ENCODE measurements at places on chromosomes 2 and 18.
A peak's percentile ranks its signal among the peaks of the same experiment; 100 is the strongest.

- no peak for DNase-seq
Measured at GRCh38 chr2:20229322-20230113, 4.6 kb upstream of the SDC1 start.

GRCh38 chr2:237403024-237403882 is 10.7 kb downstream of the COL6A3 start:
- no peak for DNase-seq

- no peak for DNase-seq
Measured at GRCh38 chr2:169136885-169137534, 67.6 kb downstream of the DHRS9 start.

GRCh38 chr2:203873461-203873860 is 5.9 kb downstream of the CTLA4 start:
- DNase-seq: no peak

- DNase-seq: no peak
Measured at GRCh38 chr2:64797881-64798575, 144.3 kb upstream of the SERTAD2 start.

DNA sequence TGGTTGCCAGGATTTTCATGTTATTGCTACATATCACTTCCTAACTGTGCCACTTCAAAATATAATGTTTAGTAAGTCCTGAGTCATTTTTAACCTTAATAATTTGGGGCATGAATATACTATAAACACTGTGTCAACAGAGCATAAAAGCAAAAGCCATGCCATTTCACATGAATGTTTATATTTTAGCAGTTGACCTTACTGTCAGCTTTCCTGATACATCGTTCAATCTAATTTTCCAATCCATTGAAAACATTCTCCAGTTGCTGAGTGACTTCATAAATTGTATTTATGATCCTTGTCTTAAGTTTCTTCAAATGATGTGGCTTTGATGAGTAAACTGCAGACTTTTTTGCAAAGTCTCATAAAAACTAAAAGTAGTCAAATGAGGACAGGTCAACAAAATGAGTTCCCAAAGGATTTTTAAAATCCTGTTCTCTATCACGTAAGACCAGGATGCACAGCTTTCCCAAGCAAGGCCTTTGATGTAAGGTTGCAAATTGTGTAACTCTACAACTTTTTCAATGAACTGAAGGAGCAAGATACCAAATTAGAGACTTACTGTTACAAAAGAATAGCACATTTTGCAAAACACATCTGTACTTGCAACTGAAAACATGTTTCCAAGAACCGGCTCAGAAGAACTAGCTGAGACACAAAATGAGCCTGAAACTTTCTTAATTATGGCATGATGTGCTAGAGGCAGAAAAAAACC is 117.7 kb downstream of the SATB2 start:
- no peak for DNase-seq

DNA sequence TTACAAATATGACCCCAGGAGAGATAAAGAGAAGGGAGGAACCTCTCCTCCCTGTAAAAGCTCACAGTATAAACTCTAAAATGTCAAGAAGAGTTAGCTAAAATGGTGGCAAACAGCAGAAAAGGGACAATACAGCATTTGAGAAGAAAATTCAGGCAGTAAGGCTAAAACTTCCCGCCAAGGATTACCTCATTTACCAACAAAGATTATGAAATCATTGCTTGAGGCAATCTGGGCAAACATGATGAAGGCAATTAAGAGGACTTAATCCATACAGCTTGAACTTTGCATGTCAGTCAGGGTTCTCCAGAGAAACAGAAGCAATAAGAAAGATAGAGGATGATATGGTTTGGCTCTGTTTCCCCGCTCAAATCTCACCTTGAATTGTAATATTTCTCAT is 81.4 kb downstream of the CMPK2 start:
- peak; percentile 43 for DNase-seq

GRCh38 chr2:67108231-67108630 is 288.9 kb upstream of the ETAA1 start:
- DNase-seq: no peak

- no peak for DNase-seq
Measured at GRCh38 chr2:222730366-222730999, 59.0 kb downstream of the MOGAT1 start.

GRCh38 chr2:102166189-102166845 is 20.5 kb upstream of the IL1RL2 start:
- DNase-seq: peak; percentile 44

- DNase-seq: no peak
Measured at GRCh38 chr18:70431203-70431624, 142.4 kb downstream of the SOCS6 start.

GRCh38 chr18:30987467-30988241 is 54.9 kb downstream of the DSC3 start:
- no peak for DNase-seq

DNA sequence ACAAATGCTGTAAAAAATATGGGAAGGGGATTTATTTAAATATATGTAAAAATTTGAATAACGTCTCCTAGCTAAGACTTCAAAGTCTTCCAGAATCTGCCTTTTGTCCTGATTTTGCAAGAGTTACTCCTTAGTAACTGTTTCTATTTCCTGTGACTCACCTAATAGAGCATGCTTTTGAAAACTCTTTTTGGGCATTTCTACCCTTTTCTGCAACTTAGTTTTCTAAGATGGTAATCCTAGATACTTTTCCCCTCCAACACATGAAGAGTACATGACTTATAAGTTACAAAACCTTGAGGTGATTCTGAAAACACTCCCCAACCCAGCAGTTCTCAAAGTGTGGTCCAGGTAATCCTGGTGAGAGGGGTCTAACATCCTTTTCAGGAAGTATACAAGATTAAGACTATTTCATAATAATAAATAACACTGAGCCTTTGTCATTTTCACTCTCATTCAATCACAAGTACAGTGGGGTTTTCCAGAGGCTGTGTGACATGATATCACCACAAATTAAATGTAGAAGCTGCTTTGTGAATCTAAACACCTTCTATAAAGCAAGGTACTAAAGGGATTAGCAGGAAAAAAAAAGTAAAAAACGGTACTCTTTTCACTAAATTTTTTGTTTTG is 31.9 kb downstream of the PPP4R3B start:
- no peak for DNase-seq

GRCh38 chr18:59861963-59862819 is 37.6 kb upstream of the PMAIP1 start:
- no peak for DNase-seq

DNA sequence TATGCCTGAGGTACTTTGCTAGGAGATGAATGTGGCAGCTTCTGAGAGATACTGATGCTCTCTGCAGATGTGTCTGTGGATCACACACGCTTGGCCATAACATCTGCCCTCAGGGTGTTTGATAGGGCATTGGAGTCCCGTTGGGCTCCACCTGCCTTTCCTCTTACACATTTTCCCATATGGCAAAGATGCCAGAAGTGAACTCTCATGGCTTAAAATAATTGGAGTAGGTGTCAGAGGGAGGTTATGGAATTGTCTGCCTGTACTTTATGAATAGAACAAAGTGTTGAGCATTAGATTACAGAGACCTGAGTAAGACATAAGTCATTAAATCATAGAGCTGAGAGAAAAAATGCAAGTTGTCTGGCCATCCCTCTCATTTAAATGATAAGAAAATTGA is 75.3 kb upstream of the PNPT1 start:
- DNase-seq: no peak

GRCh38 chr18:3251963-3252277 is 4.3 kb downstream of the MYL12A start:
- no peak for DNase-seq

DNA sequence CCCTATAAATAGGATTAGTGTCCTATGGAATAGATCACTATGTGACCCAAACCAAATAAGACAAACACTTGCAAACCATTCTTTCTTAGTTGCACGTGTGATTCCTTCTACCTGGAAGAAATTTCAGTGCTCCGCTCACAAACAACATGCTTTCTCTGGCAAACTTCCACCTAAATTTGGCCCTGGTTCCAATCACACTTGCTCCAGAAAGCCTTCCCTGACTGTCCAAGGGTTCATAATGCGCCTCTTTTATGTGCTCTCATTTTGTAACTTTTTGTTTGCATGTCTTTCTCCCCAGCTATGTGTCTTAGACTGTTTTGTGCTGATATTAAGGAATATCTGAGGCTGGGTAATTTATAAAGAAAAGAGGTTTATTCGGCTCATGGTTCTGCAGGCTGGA is 69.8 kb downstream of the GRB14 start:
- no peak for DNase-seq

DNA sequence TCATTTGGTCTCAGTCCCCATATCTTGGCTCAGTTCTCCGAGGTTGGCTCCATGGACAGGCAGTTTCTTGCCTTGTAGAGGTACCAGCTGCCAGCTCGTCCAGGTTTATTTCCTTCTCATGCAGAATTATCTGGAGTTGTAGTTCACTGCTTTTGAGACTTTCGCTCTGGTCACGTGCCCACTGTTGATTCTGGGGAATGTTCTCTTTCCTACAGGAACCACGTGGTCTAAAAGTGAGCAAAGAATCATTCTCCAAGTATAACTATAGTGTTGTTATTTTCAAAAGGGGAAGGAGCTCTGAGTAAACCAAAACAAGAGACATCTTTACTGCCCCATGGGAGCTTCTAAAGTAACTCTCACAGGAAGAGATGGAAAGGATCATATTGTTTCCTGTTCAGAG is 41.2 kb upstream of the RAB27B start:
- no peak for DNase-seq

DNA sequence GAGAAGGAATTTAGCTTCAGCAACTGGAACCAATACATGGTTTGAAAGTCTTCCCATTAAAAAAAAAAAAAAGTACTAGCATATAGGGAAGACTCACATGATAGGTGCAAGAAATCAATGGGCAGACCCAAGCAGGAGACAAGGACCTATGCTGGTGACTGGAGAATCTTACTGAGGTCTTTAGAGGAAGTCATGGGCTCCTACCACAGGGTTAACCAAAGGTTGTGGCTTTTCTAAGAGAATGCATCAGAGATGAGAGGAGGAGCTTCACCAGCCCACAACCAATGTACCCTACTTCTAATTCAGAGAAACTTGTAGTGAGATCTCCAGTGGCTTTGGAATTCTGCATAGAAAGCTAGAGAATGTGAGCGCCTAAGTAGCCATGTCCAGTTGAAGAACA is 207.4 kb downstream of the NCKAP5 start:
- no peak for DNase-seq

DNA sequence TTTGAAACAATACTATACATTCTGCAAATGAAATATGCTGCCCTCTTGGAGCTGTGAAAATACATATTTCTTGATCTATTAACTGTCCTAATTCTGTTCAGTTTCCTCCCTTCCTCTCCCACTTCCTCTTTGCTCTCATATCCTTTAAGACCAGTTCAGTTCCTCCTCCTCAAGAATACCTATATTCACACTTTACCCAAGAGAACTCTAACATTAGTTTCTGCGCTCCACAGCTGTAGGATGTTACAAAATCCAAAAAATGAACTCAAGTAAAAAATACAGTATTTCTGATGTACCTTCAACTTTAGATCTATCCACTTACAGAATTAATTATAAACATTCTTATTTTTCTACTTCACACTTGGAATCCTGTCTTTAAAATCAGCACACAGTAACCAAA is 5.4 kb downstream of the ITSN2 start:
- no peak for DNase-seq

DNA sequence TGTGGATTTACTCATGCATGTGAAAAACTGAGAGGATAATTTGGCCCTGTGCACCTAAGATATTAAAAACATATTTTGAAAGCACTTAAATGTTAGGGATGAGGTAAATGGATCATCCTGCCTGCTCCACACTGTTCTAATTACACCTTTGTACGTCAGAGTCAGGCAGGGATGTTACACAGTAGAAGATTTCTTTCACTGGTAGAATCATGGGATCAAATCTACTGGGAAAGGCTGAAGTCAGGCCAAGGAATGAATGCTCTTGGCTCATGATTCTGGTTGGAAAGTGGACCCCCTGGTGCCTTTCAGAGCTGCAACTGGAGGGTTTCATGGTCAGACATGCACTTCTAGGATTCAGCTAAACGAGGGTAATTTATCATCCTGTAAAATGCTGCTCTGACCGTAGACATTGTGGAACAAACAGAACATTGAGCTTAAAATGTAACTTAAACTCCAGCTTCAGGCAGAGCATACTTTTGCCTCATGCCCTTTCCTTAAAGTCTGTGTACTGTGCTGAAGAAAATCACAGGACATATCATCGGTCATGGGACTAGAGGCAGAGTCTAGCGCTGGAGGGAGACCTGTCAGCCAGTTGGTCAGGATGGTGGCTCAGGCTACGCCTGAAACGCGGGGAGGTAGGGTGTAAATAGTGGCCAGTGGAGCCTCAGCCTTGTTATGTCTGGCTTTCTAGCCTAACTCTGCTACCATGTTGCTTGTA is 4.9 kb downstream of the KCNE4 start:
- DNase-seq: no peak

DNA sequence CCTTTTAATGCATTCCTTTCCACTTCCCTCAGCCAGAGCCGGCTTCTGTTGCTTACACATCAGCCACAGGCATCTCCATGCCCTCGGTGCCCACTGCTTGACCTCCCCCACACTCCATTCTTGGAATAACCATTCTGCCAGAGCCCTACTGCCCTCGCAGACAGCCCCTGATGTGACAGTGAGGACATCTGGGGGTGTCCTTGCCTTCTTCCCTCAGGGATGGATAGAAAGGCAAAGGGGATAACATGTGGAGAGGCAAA is 6.4 kb upstream of the NPPC start:
- DNase-seq: no peak

DNA sequence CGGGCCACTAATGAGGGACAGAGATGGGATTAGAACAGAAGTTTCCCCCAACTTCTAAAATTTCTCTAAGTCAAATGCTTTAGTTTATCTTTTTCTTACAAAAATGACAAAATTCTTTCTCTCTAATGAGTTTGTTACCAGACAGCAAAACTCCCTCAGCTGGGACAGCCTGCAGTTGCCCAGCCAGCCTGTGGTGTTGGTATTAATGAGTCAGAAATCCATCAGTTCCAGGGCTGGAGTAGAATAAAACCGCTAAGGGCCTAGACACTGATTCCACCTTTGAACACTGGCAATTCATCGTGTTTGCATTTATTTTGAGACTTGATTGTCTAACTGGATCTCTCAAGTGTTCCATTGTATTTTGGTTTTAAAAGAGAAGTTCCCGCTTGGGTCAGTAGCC is 38.3 kb upstream of the SMAD2 start:
- DNase-seq: no peak

DNA sequence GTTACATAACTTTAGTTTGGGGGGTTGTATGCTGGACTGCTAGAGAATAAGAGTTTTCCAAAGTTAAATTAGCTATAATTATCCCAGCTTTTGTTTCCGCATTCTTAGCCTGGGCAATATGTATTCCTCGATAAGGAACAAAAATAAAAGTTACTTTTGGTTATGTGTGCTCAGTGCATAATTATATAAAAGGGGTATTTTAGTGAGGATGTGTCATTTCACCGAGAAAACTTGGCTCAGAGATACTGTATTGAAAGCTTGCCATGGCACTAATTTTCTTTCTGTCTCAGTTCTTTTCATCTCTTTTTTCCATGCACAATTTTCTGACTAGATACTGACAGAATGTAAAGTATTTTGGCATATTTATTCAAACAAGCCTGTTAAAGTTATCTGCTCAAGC is 28.2 kb downstream of the ARHGAP15 start:
- no peak for DNase-seq

DNA sequence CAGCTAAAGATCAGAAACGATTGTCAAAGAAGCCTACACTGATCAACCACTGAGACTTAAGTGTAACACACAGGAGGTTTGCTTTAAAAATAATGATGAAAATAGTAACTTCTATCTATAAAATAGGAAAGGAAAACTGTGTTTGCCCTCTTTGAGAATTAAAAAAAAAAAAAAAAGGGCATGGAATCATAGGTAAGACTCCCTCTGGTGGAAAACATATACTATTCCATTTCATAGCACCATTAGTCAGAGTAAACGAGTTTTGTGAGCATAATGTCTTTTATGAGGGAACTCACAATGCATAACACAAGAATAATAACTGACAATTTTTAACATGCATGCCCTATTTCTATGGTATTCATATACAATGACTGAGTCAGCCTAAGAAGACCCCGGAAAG is 36.3 kb downstream of the SLC35F5 start:
- DNase-seq: no peak

All from LNCaP clone FGC (cell line).